ENCODE measurements at places on chromosomes 3 and 15.
A peak's percentile ranks its signal among the peaks of the same experiment; 100 is the strongest.

DNA sequence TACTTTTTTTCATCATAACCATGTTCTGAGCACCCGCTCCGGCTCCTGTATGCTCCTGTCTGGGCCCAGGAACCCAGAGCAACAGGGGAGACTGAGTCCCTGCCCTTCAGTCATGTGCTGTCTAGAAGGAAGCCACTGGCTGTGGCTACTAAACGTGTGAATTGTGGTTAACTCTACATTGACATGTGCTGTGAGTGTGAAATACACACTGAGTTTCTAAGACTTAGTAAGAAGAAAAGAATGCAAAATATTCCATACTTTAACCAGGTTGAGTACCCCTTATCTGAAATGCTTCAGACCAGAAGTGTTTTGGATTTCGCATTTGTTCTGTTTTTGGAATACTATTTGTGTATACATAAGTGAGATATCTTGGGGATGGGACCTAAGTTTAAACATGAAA, 42.8 kb upstream of the CGNL1 start:
- no peak for DNase-seq

GRCh38 chr3:186551387-186551786, 7.2 kb upstream of the CRYGS start:
- no peak for DNase-seq

- DNase-seq = no peak
Measured at GRCh38 chr15:42996871-42997270, 76.3 kb upstream of the TTBK2 start.

DNA sequence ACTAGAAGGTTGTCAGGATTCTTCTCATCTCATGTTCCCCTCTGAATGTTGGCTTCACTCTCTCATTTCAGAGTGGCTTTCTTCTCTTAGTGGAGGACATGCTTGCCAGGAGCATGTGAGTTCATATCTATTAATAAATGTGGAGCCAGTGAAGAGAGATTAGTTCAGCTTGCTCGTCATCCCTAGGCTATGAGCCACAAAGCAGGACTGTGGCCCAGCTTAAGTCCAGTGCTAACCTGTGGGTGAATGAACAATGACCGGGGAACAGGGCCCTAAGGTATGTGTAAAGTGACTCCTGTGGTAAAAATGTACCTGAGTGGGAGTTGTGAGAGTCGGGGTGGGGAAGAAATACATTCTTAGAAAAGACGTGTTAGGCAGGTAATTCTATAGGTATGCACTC, 96.9 kb upstream of the TBL1XR1 start:
- DNase-seq = no peak

DNA sequence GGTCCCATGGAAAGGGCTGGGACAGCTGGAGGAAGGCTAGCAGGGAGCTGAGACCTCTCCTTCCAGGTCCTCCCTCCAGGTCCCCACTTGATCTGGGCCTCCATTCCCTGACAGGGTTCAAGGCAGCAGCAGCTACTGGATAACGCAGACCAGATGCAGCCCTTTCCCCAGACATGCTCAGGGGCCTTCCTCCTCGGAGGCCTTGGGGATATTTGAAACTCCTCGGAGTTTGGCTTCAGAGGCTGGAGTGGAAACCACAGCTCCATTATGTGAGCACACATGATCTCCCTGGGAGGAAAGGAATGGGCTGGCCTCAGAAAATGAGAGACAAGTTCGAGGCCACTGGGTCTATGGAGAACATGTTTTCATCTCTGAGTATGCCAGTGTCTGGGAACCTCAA, 119.3 kb downstream of the SMAD6 start:
- DNase-seq = no peak

DNA sequence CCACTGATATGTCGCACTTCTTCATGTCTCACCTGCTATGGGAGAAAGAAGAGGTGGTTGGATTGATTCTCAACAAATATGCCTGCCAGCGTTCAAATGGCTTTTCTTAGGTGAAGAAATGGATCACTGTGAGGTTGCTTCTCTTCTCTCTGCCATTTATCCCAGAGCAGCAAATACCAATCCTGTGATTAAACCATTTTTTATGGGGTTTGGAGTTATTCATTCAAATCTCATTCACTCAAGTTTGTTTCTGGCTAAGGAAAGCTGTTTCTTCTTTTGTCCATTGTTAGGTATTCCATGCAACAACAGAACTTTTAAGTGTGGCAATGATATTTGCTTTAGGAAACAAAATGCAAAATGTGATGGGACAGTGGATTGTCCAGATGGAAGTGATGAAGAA, 12.2 kb upstream of the C3orf52 start:
- DNase-seq = no peak

GRCh38 chr3:16060945-16061344, 113.5 kb upstream of the GALNT15 start:
- DNase-seq = no peak

GRCh38 chr15:73956743-73957135, 30.5 kb downstream of the LOXL1 start:
- DNase-seq = no peak

- DNase-seq = no peak
Measured at GRCh38 chr3:56879436-56880215, 77.9 kb upstream of the ARHGEF3 start.

DNA sequence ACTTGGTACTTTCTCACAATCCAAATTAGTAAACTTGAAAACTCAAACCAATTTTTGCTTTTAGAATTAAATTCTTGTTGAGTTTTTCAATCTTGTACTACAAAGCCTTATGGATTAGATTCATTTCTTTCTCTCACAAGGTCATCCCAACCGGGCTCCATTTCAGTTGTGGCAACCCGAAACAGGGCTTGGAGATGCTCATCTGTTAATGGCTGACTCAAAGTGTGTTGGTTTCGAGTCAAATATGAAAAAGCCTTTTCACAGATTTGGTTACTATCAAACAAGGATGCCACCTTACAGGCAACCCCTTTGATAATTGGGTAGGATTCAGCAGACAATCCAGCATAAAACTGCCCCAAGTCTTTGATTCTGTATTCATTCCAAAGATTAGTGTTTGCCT, 1.8 kb downstream of the EPM2AIP1 start:
- no peak for DNase-seq

DNA sequence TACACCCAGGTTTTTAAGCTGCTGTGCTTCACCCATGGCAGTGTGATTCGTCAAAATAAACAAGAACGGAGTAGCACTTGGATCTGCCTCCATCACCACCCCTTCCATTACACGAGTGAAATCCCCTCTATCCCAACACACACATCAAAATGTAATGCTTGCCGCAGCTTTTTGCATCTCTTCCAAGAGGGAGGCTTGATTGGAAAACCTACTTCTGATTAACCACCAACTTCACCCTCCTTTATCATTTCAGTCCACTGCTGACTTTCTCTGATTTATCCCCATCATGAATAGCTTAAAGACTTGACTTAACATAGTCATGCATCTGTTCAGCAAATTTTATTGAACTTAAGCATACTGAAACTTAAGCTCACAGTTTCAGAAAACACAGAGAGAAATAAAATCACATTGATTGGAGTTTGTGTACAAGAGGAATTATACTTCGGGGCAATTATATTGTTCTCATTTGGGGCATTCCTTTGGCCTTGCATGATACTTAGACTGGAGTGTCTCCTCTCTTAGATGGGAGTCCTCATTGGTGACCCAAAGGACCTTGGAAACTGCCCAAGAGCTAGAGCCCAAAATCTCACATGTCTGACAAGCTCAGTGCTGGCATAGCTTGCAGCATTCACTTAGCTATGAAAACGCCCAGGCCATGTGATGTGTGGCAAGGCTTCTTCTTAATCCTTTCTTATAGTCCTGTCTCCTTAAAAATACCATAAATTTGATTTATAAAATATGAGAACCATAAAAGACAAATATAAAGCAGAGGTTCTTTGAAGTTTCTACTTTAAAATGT, 124.3 kb upstream of the UMPS start:
- no peak for DNase-seq

- no peak for DNase-seq
Measured at GRCh38 chr3:177828208-177828565, 630.9 kb upstream of the TBL1XR1 start.

DNA sequence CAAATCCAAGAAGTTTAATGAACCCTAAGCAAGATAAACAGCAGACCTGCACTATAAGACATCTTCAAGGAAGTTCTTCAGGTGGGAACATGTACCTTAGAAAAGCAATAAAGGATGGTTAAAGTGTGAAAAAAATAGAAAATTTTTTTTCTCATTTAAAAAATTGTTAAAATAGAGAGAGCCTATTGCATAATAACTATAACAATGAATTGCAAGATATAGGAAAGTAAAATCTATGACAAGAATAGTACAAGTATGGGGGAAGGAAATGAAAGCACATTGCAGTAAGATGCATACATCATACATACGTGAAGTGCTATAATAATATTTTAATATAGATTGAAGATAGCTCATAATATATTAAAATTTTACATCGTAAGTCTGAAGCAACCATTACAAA, 310.1 kb upstream of the KCNMB2 start:
- no peak for DNase-seq

DNA sequence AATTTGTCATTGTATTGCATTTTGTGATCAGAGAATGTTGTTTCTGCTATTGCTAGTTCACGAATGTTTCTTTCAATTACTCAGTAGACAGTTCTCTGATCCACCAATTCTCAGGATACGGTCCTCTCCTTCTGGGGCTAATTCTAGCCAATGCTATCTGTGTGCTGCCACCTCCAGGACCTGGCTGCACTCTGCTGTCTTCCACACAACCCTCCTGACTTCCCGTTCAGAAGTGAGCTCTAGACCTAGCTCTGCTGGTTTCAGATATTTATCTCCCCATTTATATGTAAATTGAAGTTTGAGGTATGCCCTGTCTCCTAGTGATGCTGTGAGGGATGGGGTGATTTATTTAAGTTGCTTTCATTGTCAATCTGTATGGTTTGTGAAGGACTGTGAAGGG, 21.7 kb upstream of the UBL7 start:
- DNase-seq = no peak

DNA sequence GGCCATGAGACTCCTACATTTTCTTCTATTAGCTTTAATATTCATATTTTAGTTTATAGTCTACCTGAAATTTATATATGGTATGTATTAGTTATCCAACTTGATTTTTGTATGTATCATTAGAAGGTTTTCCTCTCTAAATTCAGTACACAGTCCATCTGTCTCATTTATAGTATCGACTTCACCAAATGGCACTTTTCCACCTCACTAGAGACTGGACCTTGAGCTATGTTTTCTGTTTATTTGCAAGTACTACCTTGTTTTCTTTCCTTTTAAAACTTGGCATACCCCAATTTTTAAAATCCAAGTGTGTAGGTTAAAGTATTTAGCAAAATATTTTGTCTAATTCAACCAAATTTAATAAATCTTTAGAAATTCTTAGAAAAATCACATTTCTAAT, 1137.5 kb downstream of the NSUN3 start:
- no peak for DNase-seq

- DNase-seq = peak; percentile 27
Measured at GRCh38 chr3:42839616-42840015, 30.4 kb downstream of the ACKR2 start.

DNA sequence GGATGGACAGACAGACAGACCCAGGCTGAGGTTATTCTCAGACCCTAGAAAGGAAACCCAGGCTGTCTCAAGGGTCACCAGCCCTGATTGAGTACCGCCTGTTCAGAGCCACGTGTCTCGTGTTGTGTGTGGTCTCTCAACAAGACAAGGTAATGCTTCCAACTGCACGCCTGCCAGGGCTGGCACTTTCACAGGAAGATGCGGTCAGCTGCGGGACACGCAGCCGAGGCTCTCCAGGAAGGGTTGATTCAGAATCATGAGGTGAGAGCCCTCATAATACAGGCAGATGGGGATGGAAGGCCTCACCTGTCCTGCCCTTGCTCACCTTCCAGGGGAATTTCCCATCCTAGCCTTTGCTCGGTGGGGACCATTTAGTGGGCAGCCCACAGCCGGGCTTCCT, 81.4 kb downstream of the TOP2B start:
- DNase-seq = no peak

DNA sequence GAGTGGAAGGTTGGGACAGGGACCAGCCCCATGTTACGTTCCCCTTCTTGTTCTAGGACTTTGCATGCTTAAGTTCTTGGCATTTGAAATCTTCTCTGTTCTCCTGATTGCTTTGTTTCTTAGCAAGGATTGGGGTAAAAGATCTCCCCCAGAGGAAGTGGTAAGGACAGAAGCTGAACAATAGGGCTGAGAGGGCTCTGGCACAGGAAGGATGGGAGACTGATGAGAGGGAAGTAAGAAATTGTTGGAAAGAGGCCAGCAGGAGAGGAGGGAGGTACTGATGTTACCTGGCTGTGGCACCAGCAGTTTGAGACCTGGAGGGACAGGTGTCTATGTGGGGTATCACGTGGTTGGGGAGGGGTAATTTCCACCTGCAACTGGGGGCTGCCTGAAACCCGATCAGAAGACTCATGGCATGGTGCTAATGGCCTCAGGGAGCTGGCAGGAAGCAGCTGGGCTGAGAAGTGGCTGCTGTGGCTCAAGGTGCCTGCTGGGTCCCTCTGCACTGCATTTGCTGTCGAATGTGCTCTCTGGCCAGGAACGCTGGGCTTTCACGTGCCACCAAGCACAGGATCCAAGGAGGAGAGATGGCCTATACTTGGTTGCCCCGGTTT, 108.4 kb downstream of the LSM3 start:
- DNase-seq = no peak

GRCh38 chr15:52798529-52799101, 8.5 kb upstream of the ONECUT1 start:
- DNase-seq = no peak

- no peak for DNase-seq
Measured at GRCh38 chr15:65540314-65540713, 10.1 kb downstream of the HACD3 start.

DNA sequence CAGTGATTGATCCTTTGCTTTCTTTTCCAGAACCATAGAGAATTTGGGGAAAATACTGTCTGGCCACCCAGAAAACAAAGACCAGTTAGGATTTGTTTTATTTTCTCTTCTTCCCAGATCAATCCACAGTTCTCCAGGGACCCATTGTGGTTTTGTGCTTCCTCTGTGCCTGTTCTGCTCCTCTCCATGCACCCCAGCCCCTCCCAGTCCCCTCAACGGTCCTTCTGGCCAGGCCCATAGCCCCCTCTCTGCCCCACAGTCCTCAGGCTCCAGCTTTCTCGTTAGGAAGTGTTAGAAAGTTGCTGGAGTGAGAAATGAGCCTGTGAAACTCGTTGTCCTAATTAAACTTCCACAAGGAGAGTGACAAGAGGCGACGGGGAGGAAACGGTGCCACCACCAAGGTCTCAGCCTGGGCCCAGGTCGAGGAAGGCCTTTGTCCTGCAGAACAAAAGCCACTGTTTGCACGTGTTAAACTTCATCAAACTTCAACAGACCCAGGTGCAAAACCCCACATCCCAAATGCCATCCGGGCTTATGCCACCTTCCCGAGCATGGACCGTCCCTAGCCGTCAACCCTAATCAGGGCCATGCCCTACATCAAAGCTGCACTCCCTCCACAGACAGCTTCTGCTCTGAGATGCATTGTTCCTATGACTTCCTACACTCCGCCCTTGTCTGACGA, 18.7 kb upstream of the ALDH1A3 start:
- DNase-seq = no peak

- no peak for DNase-seq
Measured at GRCh38 chr3:115833074-115833473, 209.8 kb downstream of the GAP43 start.

GRCh38 chr15:64782751-64783150, 7.4 kb upstream of the RBPMS2 start:
- DNase-seq = no peak

All from T-cell (primary cell).